NCI-H1930 (cell line): ENCODE measurements at places on chromosomes 1 and 21.

DNA sequence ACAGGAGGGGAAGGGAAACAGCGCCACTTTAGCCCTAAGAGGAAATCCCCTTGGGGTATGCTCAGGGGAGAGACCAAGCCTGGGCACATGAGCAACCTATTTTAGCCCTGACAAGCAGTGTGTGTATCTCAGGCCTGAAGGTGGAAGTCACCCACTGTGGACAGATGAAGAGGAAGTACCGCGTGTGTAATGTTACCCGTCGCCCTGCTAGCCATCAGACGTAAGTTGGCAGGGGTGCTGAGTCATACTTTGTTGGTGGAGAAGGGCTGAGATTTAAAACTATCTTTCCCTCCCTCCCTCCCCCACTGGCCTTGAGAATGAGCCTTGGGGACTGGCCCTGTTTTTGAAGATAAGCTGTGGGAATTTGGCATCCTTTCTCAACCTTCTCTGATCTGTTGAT, 11.2 kb downstream of the AGO1 start:
- DNase-seq = no peak

- DNase-seq = no peak
These were observed 83.5 kb downstream of the HHAT start for GRCh38 chr1:210412240-210412639.

DNA sequence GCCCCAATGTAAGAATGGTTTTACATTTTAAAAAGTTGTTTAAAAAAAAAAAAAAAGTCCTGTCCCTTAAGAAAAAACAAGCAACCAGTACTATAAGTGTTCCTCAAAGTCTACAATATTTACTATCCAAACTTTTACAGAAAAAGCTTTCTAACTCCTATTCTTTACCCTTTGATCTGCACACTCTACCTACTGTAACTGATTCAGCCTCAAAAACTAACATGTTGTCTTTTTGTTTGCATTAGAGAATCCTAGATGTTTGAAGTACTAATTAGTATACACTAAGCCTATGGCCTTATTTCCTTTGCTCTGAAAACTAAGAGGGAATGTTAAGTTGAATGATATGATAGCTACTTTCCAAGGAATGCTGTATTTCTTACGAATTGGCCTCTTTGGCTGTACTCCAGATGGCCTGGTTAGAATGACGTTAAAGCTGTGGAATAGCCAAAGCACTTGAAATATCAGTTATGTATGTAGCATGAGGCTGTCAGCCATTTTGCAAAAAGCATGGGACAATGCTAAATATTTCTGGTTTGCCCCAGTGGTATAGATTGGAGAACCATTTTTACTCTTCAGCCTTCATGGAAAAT, 234.8 kb downstream of the GPR52 start:
- DNase-seq = no peak

GRCh38 chr1:204331847-204332487, 27.8 kb downstream of the PLEKHA6 start:
- DNase-seq = no peak

- DNase-seq = no peak
These were observed 1062.7 kb upstream of the NCAM2 start for GRCh38 chr21:19935467-19935866.

- DNase-seq = no peak
These were observed 926 bp upstream of the MRPL55 start for GRCh38 chr1:228109962-228110488.

GRCh38 chr1:150808121-150808520, at the start of gene CTSK:
Gene CTSK (minus strand): TSS chr1:150808260. CDS start chr1:150806805, 1,455 bp downstream.
- DNase-seq = no peak

GRCh38 chr1:153987621-153988020, 1.5 kb upstream of the RAB13 start:
- no peak for DNase-seq

- DNase-seq = no peak
These were observed 559 bp downstream of the RBBP4 start for GRCh38 chr1:32651461-32652073.

GRCh38 chr1:20633190-20634064, at the start of gene PINK1:
Gene PINK1 (plus strand): TSS chr1:20633458. CDS start chr1:20633549, 91 bp downstream.
- DNase-seq = peak; percentile 77

DNA sequence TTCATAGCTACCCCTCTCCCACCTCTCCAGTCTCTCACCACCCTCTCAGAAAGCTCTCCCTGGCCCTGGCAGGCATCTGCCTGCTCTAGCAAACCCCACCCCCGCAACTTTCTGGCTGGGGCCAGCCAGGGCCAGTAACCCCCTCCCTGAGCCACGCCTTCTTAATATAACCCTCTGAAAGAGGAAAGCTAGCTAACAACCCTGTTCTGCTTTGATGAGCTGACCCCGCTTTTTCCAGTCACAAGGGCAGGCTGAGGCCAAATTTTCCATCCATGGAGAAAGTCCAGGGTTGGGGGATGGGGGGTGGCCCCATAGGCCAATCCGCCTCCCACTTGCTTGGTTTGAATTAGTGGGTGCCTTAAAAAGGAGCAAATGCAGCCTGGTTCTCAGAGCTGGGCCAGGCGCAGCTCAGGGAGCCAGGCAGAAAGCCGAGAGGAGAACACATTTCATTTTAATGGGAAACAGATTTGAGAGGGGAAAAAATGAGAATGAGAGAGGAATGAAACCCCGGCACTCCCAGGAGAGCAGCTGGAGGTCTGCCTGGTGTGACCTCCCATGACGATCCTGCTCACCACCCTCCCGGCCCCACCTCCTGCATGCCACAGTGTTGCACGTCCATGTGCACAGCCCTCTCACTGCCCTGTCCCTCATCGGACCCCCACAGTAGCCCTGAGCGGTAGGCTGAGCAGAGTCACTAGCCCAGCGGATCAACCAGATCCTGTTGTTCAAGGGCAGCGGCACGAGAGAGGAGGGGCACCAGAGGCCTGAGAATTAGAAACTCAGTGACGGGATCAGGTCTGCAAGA, 62.3 kb downstream of the OPTC start:
- no peak for DNase-seq

- DNase-seq = no peak
These were observed 29.7 kb upstream of the GRIK3 start for GRCh38 chr1:37064039-37064438.

DNA sequence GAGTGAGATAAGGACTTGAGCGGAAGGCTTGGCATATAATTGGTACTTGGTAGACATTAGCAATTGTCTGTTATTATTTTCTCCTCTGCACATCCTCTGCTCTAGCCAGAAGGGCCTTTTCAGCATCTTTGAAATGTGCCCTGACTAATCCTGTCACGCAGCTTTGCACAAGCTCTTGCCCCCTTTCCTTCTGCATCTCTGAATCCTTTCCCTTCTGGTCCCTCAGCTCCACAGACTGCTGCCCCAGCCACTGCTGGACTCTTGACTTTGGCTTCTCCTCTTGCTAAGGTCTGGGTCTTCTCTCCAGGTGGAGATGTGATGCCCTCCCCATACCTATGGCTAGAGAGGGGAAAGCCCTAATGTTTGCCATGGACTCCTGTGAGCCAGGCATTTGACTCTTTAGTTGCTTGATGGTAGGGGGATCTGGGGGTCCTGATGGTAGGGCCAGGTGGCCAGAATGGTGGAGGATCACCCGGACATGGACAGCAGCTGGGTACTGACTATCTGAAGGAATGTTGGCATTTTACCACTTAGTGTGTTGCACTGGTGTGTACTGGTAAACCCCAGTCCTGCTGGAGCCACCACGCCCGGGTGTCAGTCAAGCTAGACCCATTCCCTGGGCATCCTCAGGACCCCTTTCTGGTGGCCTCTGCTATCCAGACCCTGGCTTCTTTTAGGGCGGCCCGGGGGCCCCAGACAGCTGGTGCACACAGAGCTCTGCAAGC, 4.4 kb downstream of the HPCA start:
- DNase-seq = no peak

DNA sequence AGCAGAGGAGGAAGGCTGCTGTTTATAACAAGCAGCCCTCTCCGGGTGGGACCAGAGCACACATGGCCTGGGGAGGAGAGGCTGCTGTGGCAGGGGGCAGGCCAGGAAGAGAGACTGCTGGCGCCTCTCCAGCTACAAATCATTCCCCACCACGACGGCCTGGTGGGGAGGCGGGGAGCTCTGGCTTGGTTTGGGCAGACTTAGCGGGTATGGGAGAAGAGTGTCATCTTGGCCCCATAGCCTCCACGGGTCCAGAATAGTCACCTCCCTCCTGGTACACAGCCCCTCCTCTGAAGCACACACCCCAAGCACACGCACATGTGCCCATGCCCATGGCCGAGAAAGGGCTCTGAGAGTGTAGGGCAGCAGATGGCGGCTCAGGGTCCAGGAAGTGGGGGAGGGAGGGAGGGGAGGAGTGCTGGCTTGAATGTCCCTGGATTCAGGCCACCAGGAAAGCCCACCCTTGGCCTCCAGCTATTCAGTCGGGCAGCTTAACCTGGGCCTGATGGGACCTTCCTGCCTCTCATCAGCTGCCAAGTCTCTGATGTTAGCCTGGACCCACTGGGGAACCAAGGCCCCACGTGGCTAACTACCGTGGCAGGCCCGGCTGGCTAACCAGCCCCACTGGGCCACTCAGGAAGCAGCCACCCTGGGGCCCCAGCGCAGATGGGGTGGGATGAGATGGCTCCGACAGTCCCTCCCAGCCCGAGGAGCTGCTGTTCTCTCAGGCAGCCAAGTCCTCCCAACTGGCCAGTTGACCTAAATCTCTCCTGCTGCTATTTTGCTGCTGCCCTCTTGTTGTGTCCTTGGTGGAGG, 10.9 kb downstream of the LRP8 start:
- no peak for DNase-seq

DNA sequence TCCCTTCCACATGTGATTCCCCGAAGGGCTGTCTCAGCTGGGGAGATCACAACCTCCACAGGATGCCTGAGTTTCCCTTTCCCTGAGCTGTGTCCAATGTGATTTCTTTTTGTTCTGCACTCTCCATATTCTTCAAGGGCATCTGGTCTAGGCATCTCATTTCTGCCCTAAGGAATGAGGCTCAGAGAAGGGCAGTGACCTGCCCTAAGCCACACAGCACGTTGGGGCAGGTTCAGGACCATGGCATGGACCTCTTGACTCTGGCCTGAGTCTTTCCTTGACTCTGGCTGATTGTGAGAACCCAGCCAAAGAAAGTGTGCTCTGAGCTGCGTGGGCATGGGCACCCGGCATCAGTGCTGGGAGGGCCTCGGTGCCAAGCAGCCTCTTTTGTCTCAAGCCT, 590.3 kb downstream of the PTPRU start:
- DNase-seq = no peak

DNA sequence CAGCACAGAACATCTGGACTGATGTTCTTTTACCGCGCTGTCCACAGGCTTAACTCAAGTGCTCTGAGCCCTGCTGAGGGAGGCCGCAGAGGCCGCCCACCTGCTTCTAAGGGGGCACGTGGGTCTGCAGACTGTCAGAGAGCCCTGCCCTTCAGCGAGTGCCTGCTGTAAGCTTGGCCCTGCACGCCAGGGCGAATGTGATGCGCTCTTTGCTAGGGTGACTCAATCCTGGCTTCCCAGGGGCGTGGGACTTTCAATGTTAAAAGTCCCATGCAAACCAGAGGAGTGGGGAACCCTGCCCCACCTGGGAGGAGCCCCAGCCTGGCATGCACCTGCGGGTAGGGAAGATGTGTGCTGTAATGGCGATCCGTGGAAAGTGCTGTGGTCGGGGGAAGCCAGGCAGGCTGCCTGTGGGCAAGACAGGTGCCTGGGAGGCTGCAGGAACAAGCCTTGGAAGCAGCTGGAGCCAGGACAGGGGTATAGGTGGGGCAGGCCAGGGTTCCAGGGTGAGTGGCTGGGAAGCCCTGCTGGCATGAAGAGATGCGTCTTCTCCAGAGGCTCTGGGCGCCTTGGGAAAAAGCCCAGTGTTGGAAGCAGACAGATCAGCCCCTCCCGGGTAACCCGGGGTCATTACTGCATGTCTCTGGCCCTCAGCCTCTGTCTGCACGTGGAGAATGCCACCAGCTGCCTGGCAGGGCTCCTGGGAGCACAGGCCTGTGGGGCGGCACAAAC, 594 bp upstream of the PANK4 start:
- no peak for DNase-seq

- no peak for DNase-seq
These were observed 323.0 kb upstream of the ADGRL2 start for GRCh38 chr1:81477710-81478109.

DNA sequence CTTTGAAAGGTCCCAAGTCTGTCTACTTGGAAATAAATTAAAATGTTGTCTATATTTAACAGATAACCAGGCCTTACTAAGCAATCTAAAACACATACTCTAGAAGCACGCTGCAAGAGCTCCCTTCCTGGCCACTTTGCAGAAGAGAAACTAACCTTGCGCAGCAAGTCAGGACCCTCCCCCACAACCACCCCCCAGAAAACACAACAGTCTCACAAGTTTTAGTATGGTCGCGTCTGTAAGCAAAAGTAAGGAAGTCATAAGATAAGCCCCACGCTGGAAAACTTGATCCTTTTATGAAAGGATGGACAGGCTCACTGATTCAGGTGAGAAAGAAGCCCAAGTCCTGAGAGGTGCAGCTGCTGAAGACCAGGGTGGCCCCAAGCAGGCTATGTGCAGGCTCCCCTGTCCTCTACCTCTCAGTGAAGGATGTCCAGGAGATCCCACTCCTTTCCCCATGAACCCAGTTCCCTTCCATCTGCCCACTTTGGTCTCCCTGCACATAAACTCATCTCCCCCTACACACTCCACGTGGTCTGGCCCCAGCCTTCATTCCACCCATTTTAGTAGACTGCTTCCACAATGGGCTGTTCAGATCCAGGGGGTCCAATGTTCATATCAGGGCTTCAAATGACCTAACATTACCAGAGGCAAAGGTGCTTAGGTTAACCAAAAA, 23.8 kb downstream of the HIVEP3 start:
- no peak for DNase-seq

GRCh38 chr1:185593271-185593670, 140.9 kb upstream of the HMCN1 start:
- no peak for DNase-seq

- DNase-seq = no peak
These were observed 29.0 kb downstream of the MDM4 start for GRCh38 chr1:204545202-204545601.

DNA sequence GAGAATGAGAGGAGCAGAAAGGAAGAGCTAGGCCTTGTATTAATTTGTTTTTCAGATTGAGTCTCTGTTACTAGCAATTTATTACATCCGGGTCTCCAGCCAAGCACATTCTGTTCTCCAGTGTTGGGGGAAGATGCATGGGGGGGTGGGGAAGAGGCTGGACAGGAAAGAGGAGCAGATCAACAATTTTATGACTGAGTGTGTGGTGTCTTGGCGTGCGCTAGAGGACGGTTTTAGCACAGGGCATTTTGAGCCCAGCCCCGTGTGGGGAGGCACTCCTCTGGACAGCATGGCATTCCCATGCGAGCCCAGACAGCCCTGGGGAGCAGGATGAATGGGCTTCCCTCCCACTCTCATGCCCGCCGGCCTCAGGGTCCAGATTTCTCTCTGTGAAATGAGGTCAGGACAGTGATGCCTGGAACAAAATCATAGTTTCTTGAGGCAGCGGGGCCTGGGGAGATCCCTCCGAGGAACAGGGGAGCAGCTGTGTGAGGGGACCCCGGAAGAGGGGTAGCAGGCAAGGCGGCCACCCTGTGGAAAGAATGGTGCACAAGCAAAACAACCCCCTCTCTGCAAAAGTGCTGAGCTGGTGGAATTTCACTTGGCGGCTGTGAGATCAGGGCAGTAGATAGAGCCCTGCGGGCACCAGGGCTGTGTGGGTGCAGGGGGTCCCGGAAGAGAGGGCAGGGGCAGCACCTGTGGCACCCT, 16.3 kb downstream of the SOX13 start:
- no peak for DNase-seq
